CD8-positive, alpha-beta memory T cell (primary cell): ENCODE measurements at places on chromosomes 7 and 10. TPM values are rescaled to one million over a fixed set of nuclear protein-coding genes. Genes with fewer than 3 reads are reported as not detected.

- no peaks in the 10 kb centered on the region for H3K27me3 ChIP-seq
- no peak for DNase-seq
- no peak overlapping the region for H3K27ac ChIP-seq
- H3K4me3 ChIP-seq = no peak overlapping the region
Observed at GRCh38 chr10:26855186-26855585, 5.6 kb downstream of the ABI1 start.

DNA sequence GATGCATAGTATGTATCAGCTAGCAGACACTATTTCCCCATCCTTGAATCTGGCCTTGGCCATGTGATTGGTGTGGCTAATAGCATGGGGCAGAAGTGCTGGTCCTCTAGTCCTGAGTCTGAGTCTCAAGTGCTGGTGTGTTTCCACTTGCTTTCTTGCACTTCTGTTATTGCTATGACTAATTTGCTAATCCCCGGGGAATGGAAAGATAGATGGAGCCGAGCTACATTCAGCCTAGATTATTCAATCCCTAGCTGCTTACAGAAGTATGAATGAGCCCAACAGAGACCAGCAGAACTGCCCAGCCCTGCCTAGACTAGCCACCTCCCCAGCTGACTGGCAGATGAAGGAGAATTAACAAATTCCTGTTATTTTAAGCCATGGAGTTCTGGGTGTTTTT, 53.2 kb upstream of the SYPL1 start:
- H3K4me3 ChIP-seq = no peak overlapping the region
- H3K4me1 ChIP-seq = no peaks in the 10 kb centered on the region
- no peaks in the 10 kb centered on the region for H3K36me3 ChIP-seq
- no peak for DNase-seq

Gene PROSER2
- total RNA-seq = 1.5 TPM

DNA sequence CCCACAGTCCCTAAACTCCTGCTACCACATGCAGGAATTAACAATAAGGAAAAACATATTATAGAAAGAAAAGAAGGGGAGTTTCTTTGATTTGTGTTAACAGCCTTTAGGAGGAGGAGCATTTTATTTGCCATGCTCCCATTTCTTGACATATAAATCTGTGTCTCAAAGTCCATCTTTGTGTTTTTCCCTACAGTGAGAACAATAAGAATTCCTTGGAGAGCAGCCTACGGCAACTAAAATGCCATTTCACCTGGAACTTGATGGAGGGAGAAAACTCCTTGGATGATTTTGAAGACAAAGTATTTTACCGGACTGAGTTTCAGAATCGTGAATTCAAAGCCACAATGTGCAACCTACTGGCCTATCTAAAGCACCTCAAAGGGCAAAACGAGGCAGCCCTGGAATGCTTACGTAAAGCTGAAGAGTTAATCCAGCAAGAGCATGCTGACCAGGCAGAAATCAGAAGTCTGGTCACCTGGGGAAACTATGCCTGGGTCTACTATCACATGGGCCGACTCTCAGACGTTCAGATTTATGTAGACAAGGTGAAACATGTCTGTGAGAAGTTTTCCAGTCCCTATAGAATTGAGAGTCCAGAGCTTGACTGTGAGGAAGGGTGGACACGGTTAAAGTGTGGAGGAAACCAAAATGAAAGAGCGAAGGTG, 4.1 kb downstream of the IFIT2 start:
- peaks cover 19% of the 10 kb centered on the region for H3K36me3 ChIP-seq
- DNase-seq = no peak
- H3K27me3 ChIP-seq = no peaks in the 10 kb centered on the region
- no peak overlapping the region for H3K27ac ChIP-seq
- H3K4me1 ChIP-seq = peaks cover 24% of the 10 kb centered on the region

GRCh38 chr10:119189811-119190282, 11.2 kb upstream of the PRDX3 start:
- DNase-seq = no peak
- no peak overlapping the region for H3K4me3 ChIP-seq
- no peak overlapping the region for H3K27ac ChIP-seq
- H3K36me3 ChIP-seq = no peaks in the 10 kb centered on the region

- H3K4me1 ChIP-seq = no peaks in the 10 kb centered on the region
- H3K27ac ChIP-seq = no peak overlapping the region
- peaks cover 3% of the 10 kb centered on the region for H3K27me3 ChIP-seq
- DNase-seq = no peak
Observed at GRCh38 chr7:27344471-27344870, 101.9 kb downstream of the EVX1 start.

Gene NEUROG3
- total RNA-seq = not detected

- no peaks in the 10 kb centered on the region for H3K36me3 ChIP-seq
- H3K4me1 ChIP-seq = no peaks in the 10 kb centered on the region
- no peak overlapping the region for H3K4me3 ChIP-seq
- H3K27ac ChIP-seq = no peak overlapping the region
Observed at GRCh38 chr10:93085272-93085859, 11.7 kb downstream of the CYP26A1 start.

DNA sequence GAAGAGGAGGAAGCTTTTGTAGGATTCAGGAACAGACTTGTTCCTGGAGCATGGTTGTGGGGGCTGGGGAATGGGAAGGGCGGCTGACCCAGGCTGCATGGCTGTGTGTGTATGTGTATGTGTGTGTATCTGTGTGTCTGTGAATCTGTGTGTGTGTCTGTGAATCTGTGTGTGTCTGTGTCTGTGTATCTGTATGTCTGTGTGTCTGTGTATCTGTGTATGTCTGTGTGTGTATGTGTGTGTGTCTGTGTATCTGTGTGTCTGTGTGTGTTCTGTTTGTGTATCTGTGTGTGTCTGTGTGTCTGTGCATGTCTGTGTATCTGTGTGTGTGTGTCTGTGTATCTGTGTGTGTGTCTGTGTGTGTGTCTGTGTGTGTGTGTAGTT, 6.6 kb upstream of the STX1A start:
- H3K36me3 ChIP-seq = no peaks in the 10 kb centered on the region
- H3K27ac ChIP-seq = no peak overlapping the region
- H3K4me3 ChIP-seq = no peak overlapping the region
- H3K27me3 ChIP-seq = peaks cover 6% of the 10 kb centered on the region
- H3K4me1 ChIP-seq = no peaks in the 10 kb centered on the region

Gene SPDYE11
- total RNA-seq = not detected

Gene TMEM229A
- not detected for total RNA-seq

DNA sequence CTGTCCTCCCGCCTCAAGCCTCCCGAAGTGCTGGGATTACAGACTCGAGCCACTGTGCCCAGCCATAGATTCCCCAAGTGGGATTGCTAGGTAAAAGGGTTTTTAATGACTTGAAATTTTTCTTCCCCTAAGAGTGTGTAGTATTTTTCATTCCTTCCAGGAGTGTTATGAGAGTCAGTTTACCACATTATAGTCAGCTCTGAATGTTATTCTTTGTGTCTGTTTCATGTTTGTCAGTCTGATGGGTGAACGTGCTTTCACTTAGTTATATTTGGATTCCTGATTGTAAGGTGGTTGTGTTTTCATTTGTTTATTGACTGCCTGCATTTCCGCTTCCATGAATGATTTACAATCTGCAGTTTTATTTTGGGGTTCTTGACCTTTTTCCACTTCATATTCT, 6.3 kb downstream of the ZNF212 start:
- DNase-seq = no peak
- no peaks in the 10 kb centered on the region for H3K27me3 ChIP-seq
- H3K36me3 ChIP-seq = peaks cover 8% of the 10 kb centered on the region
- H3K4me1 ChIP-seq = peaks cover 8% of the 10 kb centered on the region

- no peaks in the 10 kb centered on the region for H3K4me1 ChIP-seq
- no peak overlapping the region for H3K27ac ChIP-seq
- H3K4me3 ChIP-seq = no peak overlapping the region
Observed at GRCh38 chr10:78843495-78843894, 225.3 kb upstream of the ZMIZ1 start.
